ENCODE measurements at places on chromosomes 6 and 20.

GRCh38 chr6:117989086-117989485 is 82.0 kb downstream of the SLC35F1 start:
- DNase-seq, result no peak

DNA sequence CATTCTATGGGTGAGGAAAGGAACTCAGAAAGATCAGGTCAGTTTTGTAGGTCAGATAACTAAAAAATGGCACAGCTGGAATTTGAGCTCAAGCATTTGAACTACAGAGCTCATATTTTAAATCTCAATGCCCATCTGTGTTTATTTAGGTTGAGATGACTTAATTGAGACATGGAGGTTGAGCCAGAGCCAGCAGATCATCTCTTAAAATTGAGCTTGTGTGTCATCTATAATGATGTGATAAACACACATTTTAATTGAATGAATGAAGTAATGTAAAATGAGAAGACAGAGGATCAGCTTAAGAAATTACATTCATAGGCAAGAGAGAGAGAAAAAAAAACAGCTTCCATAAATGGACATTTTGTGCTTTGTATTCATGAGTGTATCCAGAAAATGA is 3.7 kb downstream of the MANEA start:
- no peak for DNase-seq

GRCh38 chr6:156487877-156488276 is 289.3 kb upstream of the ARID1B start:
- DNase-seq, result no peak

GRCh38 chr6:147156799-147157382 is 47.3 kb upstream of the STXBP5 start:
- DNase-seq, result no peak

DNA sequence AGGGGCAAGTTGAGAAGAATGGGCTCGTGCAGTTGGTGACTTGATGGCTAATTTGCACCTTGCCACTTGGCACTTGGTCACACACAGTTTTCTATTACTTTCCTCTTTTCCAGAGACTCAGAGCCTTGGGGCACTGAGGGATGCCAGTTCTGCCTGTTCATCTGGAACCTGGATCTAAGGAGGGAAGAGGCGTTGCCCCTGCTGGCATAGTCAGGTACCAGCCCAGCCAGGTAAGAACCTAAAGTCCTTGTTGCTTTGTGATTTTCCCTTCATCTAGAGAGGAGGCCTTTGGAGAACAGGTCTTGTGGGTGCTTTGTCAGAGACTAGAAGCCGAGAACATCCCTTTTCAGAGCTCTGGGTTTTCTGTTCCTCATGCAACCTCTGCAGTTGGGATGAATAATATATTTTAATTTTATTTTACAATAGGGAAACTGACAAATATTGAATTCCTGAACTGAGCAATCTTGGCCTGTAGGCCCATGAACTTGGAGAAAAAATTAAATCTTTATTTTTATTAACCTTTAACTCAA is 11.4 kb downstream of the SYTL3 start:
- DNase-seq, result no peak

GRCh38 chr6:144922120-144922722 is 637.1 kb downstream of the UTRN start:
- no peak for DNase-seq

- DNase-seq, result no peak
Measured at GRCh38 chr6:97841763-97842162, 558.7 kb upstream of the MMS22L start.

GRCh38 chr6:129583866-129584265 is 126.1 kb downstream of the ARHGAP18 start:
- no peak for DNase-seq

DNA sequence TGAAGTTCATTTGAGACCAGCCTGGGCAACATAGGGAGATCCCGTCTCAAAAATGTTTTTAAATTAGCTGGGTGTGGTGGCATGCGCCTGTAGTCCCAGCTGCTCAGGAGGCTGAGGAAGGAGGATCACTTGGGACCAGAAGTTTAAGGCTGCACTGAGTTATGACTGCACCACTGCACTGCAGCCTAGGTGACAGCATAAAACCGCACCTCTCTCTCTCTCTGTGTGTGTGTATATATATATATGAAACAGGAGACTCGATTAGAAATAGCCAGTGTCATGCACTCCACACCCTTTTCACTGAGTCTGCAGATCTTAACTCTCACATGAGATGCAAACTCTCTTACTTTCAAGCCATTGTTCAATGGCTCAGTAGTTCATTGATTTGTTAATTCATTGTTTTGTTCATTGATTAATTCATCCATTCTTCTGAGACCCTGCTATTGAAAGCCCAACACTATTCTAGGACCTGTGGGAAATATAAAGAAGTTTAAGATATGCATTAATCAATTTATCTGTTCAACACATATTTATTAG is 52.4 kb upstream of the MRPS10 start:
- DNase-seq, result no peak

GRCh38 chr6:26235302-26235670 is 129.7 kb upstream of the BTN3A2 start:
- DNase-seq, result no peak

DNA sequence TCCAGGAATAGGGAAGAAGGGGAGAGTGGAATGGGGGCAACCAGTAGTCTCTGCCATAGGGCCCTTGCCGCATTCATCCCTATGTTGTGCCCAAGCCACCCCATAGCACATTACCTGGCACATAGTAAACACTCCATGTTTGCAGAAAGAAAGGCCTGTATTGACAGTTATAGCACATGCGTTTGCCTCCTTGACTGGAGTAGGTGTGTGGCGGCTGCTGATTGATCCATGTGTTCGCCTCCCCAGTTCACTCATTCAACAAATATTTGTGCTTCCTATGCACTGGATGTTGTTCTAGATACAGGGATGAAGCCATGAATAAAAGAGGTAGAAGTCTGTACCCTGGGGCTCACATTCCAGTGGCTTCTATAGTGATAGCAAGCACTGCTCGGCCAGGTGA is 19.8 kb upstream of the CCDC167 start:
- no peak for DNase-seq

GRCh38 chr20:44609006-44609515 is 26.7 kb downstream of the PKIG start:
- DNase-seq, result no peak

- DNase-seq, result no peak
Measured at GRCh38 chr6:13488896-13489237, 1.5 kb upstream of the GFOD1 start.

DNA sequence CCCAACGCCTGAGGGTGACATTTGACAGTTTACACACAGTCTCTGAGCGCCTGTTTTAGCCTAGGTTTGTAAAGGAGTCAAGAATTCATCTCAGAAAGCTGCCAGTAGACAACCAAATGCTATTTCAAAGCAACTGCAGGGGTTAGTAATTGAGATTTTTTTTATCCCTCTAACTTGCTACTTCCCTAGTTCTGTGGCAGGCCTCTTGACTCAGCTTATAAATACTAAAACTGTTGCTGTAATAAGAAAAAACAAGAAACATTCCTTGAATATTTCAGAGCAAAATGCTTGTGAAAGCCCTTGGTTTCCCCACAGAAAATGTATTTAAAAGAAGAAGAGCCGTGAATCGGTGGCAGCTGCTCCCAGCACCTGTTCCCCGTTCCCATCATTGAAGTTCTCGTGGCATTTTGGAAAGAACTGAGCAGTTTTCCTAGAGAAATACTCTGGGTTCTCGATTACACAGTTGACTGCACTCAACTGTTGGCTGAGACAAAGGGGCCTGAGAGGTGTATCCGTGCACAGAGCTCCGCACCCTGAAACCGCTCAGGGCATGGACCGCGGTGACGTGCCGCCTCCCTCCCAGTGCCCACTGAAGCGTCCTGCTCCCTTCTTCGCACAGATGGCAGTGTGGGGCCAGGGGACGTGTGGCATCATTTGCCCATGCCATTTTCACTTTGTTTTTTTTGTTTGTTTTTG is 20.9 kb downstream of the DLL1 start:
- no peak for DNase-seq

- no peak for DNase-seq
Measured at GRCh38 chr6:118581489-118581959, 33.4 kb downstream of the PLN start.

DNA sequence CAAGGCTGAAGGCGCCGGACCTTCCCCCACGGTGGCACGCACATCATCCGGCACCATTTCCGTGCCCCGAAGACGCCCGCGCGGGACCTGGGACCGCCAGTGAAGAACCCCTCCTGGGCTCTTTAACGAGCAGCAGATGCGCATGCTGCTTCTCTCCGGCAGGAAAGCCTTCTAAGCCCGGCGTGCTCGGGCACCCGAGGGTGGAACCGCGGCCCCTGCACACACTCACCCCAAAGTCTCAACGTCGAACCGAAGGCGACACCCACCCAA is 240 bp downstream of the FOXQ1 start:
- DNase-seq, result no peak

- DNase-seq, result no peak
Measured at GRCh38 chr6:24574809-24575208, 71.2 kb downstream of the KIAA0319 start.

DNA sequence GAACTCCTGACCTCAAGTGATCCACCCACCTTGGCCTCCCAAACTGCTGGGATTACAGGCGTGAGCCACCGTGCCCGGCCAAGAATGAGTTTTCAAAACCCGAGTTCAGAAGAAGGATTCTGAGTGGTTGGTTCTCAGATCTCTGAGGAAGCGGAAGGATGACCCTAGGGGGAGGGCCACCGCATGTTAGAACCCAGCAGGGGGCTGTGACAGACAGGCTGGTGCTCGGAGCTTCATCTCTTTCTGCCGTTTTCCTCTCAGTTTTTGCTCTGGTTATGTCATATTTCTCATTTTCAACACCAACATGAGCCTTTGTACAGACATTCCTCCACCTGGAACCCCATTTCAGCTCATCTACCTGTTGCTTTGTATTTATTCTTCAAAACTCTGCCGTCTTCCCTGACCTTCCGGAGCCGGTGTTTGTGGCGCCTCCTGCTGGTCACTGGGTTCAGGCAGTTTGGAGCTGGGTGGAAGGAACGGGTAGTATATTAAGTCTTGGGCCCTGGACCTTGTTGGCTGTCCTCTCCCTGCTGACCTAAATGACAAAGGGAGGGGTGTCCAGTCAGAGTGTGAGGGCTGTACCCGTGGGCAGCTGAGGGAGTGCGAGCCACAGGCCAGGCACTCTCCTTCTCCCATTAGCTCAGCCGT is at the start of gene DEFB123:
Gene DEFB123, plus strand, starts transcription at position 621 of the 648 bp plus-strand sequence. CDS start 67 bp downstream, outside the sequence.
- DNase-seq, result no peak

DNA sequence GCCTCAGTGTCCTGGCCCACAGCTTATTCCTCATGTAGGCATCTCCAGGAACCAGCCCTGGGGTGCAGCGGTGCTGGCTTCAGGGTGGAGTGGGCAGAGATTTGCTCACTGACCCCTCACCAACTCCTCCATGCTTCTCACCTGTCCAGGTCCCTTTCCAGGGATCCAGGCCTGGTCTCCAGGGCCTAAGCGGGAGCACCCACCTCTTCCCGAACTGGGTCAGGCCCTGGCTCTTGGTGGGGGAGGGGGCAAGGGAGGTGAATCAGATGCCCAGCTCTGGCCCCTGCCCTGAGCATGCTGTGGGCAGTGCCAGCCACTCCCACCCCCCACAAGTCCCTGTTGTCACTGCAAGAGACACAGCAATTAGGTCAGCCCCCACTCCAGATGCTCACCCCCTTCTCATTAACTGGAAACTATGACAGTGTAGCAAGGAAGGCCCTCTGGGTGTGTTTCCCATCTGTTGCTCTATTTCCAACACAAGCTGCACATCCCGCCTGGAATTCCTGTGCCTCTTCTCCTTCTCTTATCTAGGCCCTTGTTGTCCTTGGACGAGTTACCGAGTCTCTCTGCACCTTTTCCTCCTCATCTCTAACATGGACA is 37.0 kb downstream of the MDFI start:
- DNase-seq, result no peak

GRCh38 chr6:142944124-142945048 is 590 bp downstream of the HIVEP2 start:
- peak; percentile 91 for DNase-seq

DNA sequence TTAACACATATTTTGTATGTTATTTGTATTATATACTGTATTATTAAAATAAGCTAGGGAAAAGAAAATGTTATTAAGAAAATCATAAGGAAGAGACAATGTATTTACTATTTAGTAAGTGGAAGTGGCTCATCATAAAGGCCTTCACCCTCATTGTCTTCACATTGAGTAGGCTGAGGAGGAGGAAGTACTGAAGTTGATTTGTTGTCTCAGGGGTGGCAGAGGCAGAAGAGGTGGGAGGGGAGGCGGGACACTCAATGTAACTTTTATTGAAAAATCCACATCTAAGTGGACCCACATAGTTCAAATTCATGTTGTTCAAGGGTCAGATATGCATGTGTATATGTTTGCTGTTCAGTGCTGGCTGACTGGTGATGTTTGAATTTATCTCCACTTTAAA is 210.2 kb upstream of the CITED2 start:
- no peak for DNase-seq

- no peak for DNase-seq
Measured at GRCh38 chr6:37919417-37920157, 100.1 kb downstream of the ZFAND3 start.

- no peak for DNase-seq
Measured at GRCh38 chr20:44780226-44780625, 30.1 kb downstream of the RIMS4 start.

- no peak for DNase-seq
Measured at GRCh38 chr6:8556370-8557013, 121.1 kb upstream of the SLC35B3 start.

DNA sequence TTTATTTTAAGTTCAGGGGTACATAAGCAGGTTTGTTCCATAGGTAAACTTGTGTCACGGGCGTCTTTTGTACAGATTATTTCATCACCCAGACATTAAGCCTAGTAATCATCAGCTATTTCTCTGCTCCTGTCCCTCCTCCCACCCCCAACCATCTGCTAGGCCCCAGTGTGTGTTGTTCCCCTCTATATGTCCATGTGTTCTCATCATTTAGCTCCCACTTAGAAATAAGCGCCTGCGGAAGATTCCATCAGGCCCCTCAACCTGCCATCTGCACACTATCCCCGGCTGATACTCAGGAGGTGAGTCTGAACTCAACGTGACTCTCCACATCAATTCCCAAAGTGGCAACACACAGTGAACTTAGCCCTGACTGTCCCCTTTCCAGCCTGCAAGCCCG is 228.0 kb upstream of the SYNDIG1 start:
- DNase-seq, result no peak

- no peak for DNase-seq
Measured at GRCh38 chr6:29501106-29501505, 13.3 kb upstream of the MAS1L start.

GRCh38 chr6:55578537-55579363 is at the start of gene HMGCLL1:
Gene HMGCLL1, minus strand, starts transcription at chr6:55579192. Its CDS starts 137 bp downstream, at chr6:55579055.
- no peak for DNase-seq

GRCh38 chr20:23658336-23658735 is 20.6 kb upstream of the CST3 start:
- DNase-seq, result no peak

- no peak for DNase-seq
Measured at GRCh38 chr6:117907601-117908245, 659 bp downstream of the SLC35F1 start.
